SK-N-MC (cell line): ENCODE measurements at places on chromosomes 6 and 20.

GRCh38 chr20:8168785-8169288, 36.8 kb downstream of the PLCB1 start:
- no peak for DNase-seq

DNA sequence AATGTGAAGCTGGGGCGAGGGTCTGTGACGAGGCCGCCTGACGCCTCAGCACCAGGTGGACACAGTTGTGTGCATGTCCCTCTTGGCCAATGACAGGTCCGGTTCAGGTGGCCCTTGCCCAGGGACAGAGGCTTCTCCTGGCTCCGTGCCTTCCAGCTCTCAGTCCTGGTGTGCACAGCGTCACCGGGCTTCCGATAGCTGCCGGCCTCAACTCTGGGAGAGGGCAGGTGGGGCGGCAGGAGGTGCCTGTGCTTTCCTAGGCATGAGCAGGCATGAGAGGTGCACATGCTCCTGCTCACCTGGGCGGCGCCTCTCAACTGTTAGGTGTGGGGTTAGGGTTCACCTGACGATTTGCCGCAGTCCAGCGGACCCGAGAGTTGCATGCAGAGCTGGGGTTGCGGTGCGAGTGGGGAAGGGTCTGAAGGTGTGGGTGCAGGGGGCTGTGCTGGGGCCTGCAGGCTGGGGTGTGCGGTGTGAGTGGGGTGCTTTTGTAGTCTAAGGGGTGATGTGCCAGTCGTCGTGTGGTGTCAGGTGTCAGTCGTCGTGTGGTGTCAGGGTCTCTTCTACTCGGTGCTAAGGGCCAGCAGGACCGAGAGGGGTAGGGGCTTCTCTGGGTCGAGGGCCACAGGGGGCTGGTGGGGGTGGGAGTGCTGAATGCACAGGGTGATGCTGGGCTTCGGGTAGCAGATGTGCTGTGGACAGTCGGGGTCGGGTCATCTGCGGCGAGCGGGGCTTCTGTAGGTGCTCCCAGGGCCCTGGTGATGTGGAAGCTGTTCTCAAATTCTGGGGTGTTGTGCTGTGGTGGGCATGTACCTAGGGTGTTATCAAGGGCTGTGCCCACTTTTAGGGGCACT, 3.8 kb upstream of the SOX18 start:
- DNase-seq: no peak

- no peak for DNase-seq
These were observed 254.7 kb downstream of the GMPR start for GRCh38 chr6:16493112-16493511.

- no peak for DNase-seq
These were observed 1.2 kb upstream of the RBM38 start for GRCh38 chr20:57389695-57390603.
